NCI-H524 (cell line): ENCODE measurements at places on chromosomes 1 and 21.

DNA sequence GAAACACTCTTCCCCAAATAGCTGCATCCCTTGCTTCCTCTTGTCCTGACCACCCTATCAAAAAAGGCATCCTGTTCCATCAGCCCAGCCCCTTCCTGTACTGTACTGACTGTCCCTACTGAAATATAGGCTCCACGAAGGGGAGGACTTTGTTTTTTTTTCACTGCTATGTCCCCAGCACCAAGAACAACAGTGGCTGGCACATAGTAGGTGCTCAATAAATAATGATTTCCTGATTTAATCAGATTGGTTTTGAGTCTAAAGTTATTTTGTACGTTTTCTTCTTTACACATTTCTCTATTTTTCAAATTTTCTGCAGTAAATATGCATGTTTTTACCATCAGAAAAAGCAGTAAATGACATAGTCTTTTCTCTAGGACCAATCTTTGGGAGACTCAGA is 73.9 kb downstream of the CD58 start:
- DNase-seq: no peak

DNA sequence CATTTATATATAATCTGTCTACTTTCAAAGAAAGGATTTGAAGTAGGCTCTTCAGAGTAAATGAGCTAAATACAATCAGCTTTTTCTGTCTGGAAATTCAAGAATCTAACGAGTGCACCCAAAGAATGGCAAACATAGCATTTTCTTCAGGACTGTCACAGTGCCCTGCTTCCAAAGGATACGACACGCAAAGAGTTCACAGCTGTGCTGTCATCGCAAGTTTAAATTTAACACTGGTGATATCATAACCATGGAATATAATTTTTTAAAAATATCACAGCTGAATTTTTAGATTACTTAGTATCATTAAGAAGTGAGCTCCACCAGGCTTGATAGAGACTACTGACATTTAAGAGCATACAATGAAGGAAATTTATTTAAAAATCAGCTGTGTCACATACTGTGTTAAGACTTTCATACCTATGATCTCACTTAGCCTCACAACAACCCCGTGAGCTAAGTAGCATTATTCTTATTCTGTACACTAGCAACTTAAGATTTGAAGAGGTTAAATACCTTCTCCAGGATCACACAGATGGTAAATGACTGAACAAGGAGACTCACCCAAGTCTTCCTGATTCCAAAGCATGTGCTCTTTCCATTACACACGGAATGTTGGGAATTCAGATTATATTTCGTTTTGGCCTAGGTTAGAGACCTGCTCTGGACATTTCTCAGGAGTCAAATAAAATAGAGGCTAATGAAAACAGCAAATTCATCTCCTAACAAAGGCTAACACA is 46.2 kb upstream of the PRRX1 start:
- DNase-seq: no peak

GRCh38 chr1:12016182-12016581 is 3.1 kb upstream of the MIIP start:
- no peak for DNase-seq

- peak; percentile 33 for DNase-seq
These were observed 47.6 kb downstream of the B3GALT5 start for GRCh38 chr21:39660191-39660980.

DNA sequence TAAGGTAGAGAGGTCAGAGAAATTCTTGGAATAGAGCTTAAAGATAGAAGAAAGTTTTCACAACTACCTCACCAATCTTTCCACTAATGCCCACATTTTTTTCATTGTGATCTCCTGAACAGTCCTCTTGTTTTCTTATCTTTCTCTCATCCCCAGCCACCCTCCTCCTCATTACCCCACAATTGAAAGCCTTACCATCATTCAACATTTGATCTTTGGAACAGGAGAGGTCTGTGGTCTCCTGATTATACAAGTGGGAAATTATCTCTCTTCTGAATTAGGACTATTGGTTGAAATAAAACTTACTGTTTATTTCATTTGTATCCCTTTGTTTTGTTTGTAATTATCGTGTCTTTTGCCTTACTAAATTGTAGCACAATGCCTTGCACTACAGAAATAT is 29.6 kb downstream of the DNAH14 start:
- no peak for DNase-seq

GRCh38 chr1:107196973-107197562 is 56.2 kb downstream of the NTNG1 start:
- DNase-seq: peak; percentile 26

DNA sequence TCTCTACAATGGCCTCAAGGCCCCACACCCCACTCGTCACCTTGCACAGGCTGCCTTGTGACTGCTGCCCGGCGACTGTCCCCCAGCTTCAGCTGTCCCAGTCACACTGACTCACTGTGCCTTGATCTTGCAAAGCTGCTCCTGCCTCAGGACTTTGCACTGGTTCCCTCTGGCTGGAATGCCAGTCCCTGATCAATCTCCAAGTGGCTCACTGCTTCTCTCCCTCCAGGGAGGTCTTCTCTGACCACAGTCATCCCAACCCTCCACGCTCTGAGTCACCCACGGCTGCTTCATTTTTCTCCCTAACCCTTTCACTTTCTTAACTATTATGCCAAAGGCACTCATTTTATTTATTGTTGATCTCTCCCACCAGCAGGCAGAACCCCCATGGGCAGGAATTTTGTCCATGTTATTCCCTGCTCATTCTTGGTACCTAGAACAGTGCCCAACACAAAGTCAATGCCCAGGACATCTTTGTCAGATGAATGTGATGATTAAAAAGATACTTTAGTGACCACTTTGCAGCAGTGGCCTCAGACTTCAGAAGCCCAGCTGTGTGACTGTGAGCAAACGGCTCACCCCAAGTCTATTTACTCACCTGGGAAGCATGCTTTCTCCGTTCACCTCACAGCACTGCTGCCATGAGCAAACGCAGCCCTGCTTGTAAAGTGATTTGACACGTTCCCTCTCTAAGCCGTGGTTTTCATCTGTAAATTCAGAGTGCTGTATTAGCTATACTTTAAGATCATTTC is 53.4 kb downstream of the ZBTB18 start:
- DNase-seq: no peak

- DNase-seq: no peak
These were observed 53.6 kb downstream of the UBE2T start for GRCh38 chr1:202288177-202288576.

- no peak for DNase-seq
These were observed 11.5 kb upstream of the PADI1 start for GRCh38 chr1:17193222-17194132.

DNA sequence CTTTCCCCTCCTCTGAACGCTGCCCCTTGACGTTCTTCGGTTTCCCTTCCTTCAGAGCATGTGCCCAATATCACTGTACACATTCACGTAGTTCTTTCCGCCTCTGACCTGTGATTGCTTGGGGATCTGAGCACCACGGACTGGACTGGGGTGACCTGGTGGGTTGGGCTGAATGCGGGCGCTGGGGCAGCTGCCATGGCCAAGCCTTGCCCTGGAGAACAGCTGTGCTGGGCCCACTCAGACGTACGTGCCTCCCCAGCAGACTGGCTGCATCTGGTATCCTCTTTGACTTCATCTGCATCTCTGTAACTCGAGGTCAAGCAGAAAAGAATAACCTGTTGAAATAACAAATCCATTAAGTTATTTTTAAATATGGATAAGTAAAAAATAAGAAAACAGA is 35.1 kb upstream of the DISC1 start:
- no peak for DNase-seq

GRCh38 chr1:214400131-214400530 is 119.2 kb downstream of the SMYD2 start:
- no peak for DNase-seq

GRCh38 chr1:59058665-59059439 is 238.0 kb upstream of the FGGY start:
- DNase-seq: no peak

DNA sequence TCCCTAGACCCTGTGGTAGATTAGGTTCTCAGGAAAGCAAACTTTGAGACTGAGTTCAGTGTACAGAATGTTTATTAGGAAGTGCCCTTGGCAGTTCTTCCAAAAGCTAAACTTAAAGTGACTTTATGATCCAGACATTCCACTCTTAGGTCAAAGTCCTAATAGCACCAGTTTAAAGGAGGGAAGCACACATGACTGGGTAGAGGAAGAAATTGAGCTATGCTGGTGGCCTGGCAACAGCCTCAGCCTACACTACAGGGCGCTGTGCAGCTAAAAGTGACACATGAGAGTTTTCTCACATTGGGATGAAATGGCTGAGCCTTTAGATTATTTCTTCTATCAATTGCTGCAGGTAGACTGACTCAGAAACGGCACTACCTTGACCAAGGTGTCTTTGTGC is 280.4 kb downstream of the BRINP2 start:
- DNase-seq: no peak
